ENCODE measurements at places on chromosomes 4 and X.

GRCh38 chr4:81740487-81740886, 268.8 kb upstream of the RASGEF1B start:
- DNase-seq: no peak

DNA sequence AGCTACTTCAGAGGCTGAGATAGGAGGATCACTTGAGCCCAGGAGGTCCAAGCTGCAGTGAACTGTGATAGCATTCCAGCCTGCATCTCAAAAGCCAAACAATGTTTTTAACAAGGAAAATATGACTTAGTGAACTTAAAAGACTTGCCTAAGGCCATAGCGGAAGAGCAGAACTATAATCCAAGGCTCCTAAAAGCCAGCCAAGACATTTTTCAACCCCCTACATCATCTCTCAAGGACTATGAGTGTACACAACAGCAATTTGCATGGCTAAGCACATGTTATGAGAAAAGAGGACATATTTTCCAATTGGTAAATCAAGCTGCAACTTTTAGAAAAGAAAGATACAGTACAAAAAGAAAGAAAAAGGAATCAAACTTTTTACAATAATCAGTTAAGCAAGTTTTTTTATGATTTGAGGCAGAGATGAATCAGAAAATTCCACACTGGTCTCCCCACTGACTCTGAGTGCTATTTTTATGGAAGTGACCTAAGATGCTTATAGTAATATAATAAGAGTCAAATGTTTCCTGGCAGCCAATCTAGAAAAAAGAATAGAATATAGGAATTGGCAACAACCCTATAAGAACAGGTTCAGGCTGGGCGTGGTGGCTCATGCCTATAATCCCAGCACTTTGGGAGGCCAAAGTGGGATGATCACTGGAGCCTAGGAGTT, 9.8 kb upstream of the ACOT9 start:
- no peak for DNase-seq

DNA sequence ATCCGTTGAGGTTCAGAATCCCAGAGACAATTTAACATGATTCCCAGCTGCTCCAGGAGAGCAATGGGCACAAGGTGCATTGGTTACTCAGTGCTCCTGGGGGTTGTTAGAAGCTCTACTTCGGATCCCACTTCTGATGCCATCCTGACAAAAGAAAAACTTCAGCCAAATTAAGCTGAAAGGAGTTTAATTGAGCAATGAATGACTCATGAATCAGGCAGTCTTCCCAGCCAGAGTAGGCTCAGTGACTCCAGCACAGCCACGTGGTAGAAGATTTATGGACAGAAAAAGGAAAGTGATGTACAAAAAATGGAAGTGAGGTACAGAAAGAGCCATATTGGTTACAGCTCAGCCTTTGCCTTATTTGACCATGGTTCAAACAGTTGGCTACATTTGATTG, 95.7 kb downstream of the PWWP3B start:
- DNase-seq: no peak

GRCh38 chr4:30868111-30868895, 148.1 kb downstream of the PCDH7 start:
- DNase-seq: no peak

GRCh38 chr4:25401066-25401465, 24.0 kb downstream of the ANAPC4 start:
- DNase-seq: no peak

DNA sequence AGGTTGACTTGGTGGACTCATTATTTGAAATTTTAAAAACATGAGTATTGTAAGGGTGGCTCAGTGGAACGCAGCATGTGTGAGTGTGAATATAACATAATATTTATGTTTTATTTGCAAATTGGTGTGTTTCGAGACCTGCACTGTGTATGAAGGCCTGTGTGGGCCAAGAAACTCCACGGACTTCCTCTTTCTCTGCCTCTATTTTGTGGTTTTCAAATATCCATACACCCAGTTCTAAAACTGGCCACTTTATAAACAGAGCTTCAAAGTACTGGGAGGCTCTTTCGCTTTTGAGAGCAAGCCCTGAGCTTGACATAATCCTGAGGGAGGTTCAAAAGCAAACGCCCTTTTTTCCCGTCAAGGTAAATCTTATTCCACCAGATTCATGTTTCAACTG, 187.7 kb downstream of the GPAT3 start:
- DNase-seq: no peak

DNA sequence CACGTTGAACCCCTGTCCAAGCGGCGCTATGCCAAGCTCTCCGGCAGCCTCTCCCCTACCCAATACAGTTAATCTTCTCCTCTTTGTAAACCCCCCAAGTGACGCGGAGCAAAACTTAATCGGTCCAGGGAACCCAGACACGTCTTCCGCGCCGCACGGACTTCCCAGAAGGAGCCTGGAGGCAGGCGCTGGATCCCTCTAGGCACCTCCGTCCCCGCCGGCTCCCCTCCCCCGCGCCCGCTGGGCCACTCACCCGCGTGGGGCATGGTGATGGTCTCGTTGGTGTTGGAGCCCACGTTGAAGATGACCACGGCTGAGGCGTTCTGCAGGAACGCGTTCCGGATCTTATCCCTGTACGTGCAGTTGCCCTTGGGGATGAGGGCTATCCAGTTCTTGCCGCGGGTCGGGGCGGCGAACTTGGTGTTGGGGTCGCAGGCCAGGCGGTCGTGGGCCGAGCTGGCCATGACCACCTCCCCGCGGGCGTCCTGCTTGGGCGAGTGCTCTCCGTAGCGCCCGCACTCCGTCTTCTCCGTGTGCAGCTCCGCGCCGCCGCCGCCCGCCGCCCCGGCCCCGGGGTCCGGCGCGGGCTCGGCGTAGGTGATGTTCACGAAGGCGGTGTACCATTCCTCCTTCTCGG, 1.1 kb downstream of the RNF150 start:
- peak; percentile 65 for DNase-seq

GRCh38 chr4:148810461-148810860, 368.2 kb upstream of the NR3C2 start:
- DNase-seq: no peak

DNA sequence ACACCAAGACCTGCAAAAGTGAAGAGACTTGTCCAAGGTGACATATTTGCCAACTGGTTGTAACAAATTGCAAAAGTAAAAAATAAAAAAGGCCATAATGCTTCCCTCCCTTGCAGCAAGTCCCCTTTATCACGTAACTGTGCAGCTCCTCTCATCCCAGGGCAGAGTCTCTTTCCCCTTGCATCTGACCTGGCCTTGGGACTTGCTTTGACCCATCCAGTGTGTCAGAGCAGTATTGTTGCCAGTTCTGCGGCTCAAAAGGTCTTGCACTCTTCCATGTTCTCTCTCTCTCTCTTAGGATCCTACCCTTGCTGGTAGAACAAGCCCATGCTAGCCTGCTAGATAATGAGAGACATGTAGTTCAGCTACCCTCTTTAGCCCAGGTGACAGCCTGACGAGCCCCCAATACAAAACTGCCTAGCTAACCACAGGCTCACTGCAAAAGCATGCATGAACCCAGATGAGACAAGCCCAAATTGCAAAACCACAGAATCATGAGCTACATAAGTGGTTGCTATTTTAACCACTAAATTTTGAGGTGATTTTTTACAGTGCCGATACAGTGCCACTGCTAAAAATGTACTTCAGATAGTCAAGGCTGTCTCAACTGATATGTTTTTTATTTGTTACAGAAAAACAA, 289.5 kb upstream of the PPARGC1A start:
- DNase-seq: no peak

GRCh38 chr4:152640058-152640921, 39.5 kb downstream of the TMEM154 start:
- DNase-seq: no peak

DNA sequence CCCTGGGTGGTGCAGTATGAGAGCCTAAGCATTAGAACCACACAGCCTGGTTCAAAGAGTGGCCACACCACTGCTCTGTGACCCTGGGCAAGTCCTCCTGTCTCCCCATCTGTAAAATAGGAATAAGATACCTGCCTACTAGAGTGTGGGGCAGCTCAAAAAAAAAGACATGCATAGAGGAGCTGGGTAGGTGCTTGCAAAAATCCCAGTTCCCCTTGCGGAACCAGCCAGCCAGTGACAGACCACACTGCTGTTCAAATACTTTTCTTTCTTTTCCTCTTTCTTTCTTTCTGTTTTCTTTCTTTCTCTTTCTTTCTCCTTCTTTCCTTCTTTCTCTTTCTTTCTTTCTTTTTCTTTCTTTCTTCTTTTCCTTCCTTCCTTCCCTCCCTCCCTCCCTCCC, 63.0 kb upstream of the TRIM2 start:
- DNase-seq: no peak

- no peak for DNase-seq
Measured at GRCh38 chrX:104697294-104697693, 131.3 kb downstream of the IL1RAPL2 start.

DNA sequence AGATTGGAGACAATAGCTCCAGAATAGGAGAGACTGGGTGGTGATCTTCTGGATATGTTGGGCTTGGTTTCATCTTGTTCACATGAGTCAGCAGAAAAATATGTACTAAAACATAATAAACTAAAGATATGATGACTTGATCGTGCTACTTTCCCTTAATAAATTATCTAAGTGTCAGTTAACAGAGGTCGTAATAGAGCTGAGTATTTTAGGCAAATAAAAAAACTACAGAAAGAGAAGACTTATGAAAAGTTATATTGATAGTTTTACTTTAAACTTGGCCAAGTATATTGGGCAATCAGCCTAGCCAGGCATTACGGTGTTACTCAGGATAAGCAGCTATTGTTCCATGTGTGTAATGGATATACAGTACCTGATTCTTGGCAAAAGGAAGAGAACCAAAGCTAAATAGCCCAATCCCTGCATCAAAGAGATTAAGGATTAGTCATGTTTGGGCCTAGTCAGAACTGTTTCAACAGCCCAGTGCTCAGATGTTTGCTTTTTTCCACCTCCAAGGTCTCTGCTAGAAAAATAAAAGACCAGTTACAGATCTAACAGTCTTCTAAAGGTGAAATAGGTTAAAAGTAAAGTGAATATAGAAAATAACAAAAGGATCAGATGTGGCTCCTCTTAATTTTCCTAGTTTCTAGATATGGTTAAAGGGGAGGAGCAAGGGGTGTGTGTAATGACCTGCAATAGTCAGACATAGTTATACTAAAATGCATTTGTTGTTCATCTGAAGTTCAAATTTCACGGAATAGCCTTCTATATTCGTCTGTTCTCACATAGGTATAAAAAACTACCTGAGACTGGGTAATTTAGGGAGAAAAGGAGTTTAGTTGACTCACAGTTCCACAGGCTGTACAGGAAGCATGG, 262.6 kb downstream of the ADGRL3 start:
- no peak for DNase-seq

DNA sequence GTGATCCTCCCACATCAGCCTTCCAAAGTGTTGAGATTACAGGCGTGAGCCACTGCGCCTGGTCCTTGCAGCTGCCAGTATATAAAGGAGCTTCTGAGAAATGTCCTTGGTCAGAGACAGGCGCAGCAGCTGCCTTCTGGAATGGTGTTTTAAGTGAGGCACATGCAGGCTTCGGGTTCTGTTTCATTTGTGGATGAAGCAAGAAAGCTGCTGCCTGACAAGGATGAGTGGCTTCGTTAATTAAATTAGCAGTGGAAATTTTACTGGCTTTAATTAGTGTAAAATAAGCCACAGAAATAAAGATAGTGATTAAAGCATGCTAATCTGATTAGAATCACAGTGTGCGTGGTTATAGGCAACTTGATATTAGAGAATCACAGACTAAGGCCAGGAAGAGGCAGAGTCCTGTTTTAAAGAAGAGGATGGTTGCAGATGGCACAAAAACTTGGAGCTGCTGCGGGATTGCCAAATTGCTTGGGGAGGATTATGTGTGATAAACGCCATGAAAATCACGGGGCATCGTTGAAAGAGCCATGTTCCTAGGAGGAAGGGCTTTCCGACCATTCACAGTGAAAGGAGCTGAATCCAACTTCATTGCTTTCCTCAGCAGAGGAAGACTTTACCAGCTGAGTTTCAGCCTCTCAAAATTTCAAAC, 348.4 kb upstream of the FAT1 start:
- DNase-seq: no peak

GRCh38 chrX:21383546-21383945, 9.3 kb downstream of the CNKSR2 start:
- DNase-seq: no peak

- no peak for DNase-seq
Measured at GRCh38 chr4:62513306-62513705, 1313.2 kb downstream of the ADGRL3 start.

GRCh38 chr4:78591404-78591803, 39.8 kb downstream of the ANXA3 start:
- no peak for DNase-seq
